Cerebellar nuclear complex (tissue), 1 donor: ENCODE measurements at places on chromosomes 13 and 19.

- DNase-seq, result no peak
Observed at GRCh38 chr19:40756502-40757110, 5.6 kb downstream of the SNRPA start.

- DNase-seq, result no peak
Observed at GRCh38 chr13:96492766-96493165, 402.9 kb downstream of the HS6ST3 start.

DNA sequence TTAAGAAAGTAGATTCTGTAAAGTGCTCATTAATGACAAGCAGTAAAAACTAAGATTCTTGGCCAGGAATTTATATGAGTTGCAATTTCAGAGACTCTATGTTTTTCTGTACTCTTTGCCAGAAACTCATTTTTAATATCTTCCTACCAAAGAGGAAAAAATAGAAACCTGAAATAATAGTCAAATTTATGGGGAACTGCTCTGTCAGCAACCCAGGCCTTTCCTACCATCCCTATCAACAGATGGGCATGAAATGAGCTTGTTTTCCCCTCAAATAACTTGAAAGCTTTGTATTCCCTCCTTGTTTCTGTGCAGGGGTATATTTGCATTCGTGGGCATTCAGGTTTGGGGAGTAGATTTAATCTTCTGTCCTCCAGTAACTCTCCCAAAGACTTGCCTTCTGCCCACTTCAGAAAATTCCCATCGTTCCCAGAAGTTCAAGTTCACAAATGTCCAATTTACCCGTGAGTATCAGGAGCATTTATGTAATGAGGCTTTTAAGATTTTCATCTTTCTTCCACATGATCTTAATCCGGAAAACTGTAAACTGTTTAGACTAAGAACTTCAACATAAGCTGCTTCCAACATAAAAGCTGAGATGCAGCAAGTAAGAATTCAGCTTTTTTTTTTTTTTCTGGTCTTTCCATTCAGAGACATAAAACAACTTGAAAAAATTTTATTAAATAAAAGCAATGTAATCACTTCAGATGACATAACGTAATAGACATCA is 363.1 kb downstream of the EFNB2 start:
- DNase-seq, result no peak

GRCh38 chr13:94464771-94465170 is 14.7 kb downstream of the DCT start:
- DNase-seq, result no peak

GRCh38 chr13:28843639-28844038 is 23.5 kb downstream of the MTUS2 start:
- peak; percentile 89 for DNase-seq

DNA sequence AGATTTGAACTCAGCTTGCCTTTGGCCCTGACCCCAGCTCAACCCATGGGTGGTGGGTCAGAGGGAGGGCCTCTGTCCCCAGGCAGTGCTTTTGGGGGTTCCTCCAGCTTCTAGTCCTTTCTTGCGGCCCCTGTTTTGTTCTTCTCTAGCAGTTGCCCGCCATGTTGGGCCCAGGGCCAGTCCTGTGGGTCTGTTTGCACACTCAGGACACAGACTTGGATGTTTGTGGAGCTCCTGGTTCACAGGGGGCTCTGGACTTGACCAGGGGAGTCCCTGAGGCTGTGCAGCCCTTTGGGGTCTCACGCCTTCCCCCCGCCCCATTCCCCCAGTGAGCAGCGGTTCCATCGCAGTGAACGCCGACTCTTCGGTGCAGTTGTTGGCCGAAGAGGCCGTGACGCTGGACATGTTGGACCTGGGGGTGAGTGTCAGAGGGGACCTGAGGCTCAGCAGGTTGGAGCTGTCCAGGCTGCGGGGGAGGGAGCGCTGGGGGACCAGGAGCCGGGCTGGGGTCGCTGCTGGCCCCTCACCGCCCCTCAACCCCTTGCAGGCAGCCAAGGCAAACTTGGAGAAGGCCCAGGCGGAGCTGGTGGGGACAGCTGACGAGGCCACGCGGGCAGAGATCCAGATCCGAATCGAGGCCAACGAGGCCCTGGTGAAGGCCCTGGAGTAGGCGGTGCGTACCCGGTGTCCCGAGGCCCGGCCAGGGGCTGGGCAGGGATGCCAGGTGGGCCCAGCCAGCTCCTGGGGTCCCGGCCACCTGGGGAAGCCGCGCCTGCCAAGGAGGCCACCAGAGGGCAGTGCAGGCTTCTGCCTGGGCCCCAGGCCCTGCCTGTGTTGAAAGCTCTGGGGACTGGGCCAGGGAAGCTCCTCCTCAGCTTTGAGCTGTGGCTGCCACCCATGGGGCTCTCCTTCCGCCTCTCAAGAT is 2.5 kb downstream of the ATP5F1D start:
- DNase-seq, result no peak
